ENCODE measurements at places on chromosomes 5 and 9.
A peak's percentile ranks its signal among the peaks of the same experiment; 100 is the strongest.

- no peak for DNase-seq
Observed at GRCh38 chr5:81631124-81631523, 119.8 kb downstream of the SSBP2 start.

- DNase-seq: no peak
Observed at GRCh38 chr5:116454417-116454927, 120.2 kb downstream of the SEMA6A start.

DNA sequence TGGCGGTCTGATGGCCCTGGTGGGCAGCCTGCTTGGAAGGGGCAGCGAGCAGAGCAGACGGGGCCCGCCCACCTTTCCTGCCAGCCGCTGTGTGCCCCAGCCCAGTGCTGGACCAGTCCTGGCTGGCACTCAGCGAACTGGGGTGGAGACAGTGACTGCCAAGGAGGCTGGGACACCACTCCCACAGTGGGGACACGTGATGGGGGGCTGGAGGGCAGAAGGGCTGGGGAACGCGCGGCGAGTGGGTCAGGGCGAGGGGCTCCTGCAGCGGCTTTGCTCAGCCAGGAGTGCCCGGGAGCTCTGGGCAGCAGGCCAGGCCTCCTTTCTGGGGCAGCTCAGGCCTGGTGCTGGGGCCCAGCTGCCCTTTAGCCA, 19.5 kb downstream of the NCS1 start:
- no peak for DNase-seq

- no peak for DNase-seq
Observed at GRCh38 chr9:80086822-80087345, 515.1 kb downstream of the TLE4 start.

DNA sequence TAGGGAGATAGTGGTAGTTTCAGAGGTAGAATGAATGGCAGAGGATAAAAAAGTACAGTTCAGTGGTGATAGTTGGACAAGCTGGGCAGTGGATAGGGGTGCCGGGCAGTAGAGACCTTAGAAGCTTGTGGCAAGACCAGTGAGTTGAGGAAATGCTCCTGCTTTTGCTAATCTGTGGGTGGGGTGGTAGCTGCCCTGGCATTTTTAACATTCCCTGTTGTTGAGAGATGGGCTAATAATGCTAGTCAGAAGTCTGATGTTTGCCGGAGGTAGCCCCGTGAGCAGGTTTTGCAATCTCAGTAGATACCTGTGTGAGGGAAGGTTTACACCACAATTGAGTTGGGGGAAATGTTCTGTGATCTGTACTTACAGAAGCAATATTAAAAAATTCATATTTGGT, 91.1 kb downstream of the TRIO start:
- DNase-seq: peak; percentile 63

GRCh38 chr5:33300209-33300742, 140.5 kb upstream of the TARS1 start:
- no peak for DNase-seq

DNA sequence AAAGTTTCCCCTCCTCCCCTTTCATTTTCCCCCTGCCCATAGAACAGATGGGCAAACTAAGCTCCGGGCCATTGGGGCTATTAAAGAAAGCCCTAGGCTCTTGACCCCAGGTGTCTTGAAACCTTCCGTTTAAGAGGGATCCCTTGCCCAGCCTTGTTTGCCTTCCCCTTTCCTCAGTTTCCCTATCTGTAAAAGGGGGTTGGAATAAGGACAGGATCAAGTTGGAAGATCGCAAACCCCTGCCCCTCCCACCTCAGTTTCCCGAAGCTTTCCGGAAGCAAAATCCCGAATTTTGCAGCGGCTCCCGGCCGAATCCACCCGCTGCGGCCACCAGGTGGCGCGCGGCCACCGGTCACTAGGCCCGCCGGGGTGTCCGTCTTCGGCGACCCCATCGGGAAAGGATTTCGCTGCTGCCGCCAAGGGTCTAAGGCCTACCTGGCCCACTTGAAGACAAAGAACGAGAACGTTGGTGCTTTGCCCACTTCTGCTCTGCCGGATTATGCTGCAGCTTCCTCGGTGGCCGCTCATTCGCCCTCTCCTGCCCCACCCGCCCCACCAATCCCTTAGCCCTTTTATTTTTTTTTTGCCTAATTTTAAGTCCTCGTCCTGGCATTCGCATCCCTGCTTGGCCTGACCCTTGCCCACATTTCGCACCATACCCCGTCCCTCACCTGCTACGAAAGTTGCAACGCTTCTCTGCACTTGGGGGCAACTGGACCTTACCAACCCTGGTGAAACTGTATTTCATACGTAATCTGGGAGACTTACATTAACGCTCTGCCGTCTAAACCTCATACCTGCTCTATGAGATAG, 962 bp upstream of the NR6A1 start:
- DNase-seq: no peak

DNA sequence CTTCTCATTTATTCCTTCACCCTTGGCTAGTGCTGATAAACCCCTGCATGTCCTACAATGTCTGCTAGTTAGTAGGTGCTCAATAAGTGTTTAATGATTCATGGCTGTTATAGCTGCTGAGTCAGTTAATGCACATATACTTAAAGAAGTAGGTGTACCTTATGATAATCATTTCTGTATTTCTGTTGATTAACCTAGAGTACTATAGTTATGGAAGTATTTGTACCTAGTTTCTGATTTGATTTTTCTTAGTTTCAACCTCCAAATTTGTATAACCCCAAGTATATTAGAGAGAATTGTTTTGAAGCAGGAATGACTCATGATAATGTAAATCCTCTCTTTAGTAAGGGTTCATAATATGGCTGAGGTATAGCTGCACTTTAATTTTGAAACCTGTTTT, 8.9 kb downstream of the SMAD5 start:
- no peak for DNase-seq
